ENCODE measurements at places on chromosomes 4 and X. TPM values are rescaled to one million over a fixed set of nuclear protein-coding genes. Genes with fewer than 3 reads are reported as not detected.

Gene PGAM4
- total RNA-seq: not detected

Gene SHOX
- total RNA-seq: not detected

Gene UTP14A
- total RNA-seq: 31.3 TPM

Gene CDX4
- total RNA-seq: not detected

Gene MAGT1
- 61.1 TPM for total RNA-seq

Gene CYSLTR1
- 29.9 TPM for total RNA-seq

Gene TACC3
- 220 TPM for total RNA-seq

Gene FATE1
- not detected for total RNA-seq

Gene TMEM33
- total RNA-seq: 64.4 TPM

Gene IL2
- 0.75 TPM for total RNA-seq

Gene SLC25A4
- 2.3 TPM for total RNA-seq

Gene SERTM2
- total RNA-seq: not detected

Gene GRIA2
- total RNA-seq: not detected

Gene EIF2S3
- 178 TPM for total RNA-seq

Gene ZNF732
- not detected for total RNA-seq

Gene TAF7L
- 0.09 TPM for total RNA-seq

Gene ARMCX4
- total RNA-seq: 2.8 TPM

Gene ARSJ
- not detected for total RNA-seq

Gene ABRAXAS1
- total RNA-seq: 15.4 TPM

Gene MAB21L2
- total RNA-seq: not detected

Gene PAQR3
- total RNA-seq: 13.0 TPM

Gene SHROOM4
- total RNA-seq: not detected

Gene CC2D2A
- not detected for total RNA-seq

Gene FRMD7
- total RNA-seq: not detected

Gene MXRA5
- not detected for total RNA-seq

Gene DGAT2L6
- total RNA-seq: not detected

Gene POU4F2
- total RNA-seq: not detected

Gene CXorf65
- 21.1 TPM for total RNA-seq

Gene IL9R
- 225 TPM for total RNA-seq

Gene SYN1
- total RNA-seq: 0.57 TPM

Gene ODAPH
- total RNA-seq: 0.86 TPM

Gene PDZD11
- total RNA-seq: 34.7 TPM

Gene SLC34A2
- total RNA-seq: not detected

Gene TBL1X
- total RNA-seq: 30.0 TPM

Gene TMPRSS11B
- total RNA-seq: not detected

Gene CLNK
- not detected for total RNA-seq
